ENCODE measurements at places on chromosomes 1 and 21.

GRCh38 chr1:94608142-94608851 lies 66.7 kb upstream of the F3 start:
- DNase-seq: no peak

- DNase-seq: no peak
These were observed 80.3 kb upstream of the ETS2 start for GRCh38 chr21:38725196-38726157.

- no peak for DNase-seq
These were observed 166.3 kb upstream of the NR5A2 start for GRCh38 chr1:199861020-199861795.

DNA sequence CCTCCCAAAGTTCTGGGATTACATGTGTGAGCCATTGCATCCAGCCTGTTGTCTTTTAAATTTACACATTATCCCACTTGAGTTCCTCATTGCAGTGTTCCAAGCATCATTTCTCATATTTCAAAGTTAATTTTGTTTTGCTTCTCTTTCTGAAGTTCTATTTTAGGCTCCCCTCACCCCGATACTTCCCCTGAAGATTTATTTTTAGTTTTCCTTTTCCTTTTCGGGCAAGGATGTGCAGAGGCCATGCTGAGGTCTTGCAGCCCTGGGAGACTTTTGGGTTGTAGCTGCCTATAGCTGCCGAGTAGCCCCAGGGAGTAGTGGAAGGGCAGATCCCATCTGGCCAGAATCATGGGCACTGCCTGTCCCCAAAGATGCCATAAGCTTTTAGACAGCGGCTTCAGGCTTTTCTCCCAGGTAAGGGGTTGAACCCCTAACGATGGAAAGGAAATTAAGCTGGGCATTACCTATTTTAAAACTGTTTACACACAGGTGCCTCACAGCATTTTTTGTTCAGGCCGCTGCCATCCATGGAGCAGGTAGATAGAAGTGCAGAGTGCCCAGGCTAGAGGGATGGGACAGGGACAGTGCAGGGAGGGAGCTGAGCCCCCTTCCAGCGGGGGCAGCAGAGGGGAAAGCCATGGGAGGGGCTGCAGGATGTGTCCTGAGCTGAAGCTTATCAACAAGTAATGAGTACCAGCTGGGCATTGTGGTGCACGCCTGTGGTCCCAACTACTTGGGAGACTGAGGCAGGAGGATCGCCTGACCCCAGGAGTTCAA lies 15.9 kb downstream of the PSEN2 start:
- DNase-seq: no peak

DNA sequence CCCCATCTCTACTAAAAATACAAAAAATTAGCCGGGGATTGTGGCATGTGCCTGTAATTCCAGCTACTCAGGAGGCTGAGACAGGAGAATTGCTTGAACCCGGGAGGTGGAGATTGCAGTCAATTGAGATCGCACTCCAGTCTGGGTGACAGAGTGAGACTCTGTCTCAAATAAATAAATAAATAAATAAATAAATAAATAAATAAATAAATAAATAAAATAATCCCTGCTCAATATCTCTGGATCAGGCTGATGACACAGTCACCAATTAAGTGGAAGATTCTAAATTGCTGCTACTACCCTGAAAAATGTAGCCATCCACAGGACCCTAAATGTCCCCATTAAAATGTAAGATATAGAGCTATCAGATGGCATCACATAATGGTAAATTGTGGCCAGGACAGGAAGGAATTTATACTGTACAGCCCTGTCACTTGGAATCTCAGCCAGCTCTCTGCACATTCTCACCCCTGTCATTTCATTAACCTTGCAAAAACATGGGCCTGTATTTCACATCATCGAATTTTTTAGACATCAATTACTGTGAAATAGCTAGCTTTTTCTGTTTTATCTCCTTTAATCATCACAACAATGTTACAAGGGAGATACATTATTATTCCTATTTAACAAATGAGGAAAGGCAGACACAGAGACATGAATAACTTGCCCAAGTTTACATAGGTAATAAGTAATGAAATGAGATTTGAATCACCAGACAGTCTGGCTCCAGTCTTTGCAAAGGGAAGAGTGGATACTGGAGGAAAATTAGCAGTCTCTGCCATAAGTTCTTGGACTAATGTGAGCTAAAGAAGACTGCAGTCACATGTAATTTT lies 56.7 kb upstream of the NTPCR start:
- no peak for DNase-seq

DNA sequence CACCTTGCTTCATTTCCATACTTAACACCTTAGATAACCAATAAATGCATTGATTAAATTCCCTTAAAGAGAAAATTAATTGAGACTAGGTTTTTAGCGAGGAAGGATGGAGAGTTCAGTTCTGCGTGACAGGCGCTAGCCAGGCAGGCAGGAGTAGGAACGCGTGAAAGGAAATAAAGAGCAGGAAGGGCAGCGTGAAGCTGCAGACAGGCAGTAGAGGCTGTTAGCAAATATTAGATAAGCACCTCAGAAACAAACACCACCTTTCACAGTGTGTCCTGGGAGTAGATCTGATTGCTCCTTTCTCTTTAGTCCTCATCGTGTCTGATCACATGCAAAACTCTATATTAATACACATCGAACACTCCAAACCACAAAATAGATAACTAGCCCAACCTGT lies 282.7 kb upstream of the ADGRL2 start:
- no peak for DNase-seq

GRCh38 chr1:38915352-38915948 lies 26.2 kb downstream of the RHBDL2 start:
- DNase-seq: no peak

GRCh38 chr1:2544875-2545640 lies 11.1 kb upstream of the TNFRSF14 start:
- no peak for DNase-seq

GRCh38 chr1:30472009-30472408 lies 251.4 kb downstream of the MATN1 start:
- DNase-seq: no peak

DNA sequence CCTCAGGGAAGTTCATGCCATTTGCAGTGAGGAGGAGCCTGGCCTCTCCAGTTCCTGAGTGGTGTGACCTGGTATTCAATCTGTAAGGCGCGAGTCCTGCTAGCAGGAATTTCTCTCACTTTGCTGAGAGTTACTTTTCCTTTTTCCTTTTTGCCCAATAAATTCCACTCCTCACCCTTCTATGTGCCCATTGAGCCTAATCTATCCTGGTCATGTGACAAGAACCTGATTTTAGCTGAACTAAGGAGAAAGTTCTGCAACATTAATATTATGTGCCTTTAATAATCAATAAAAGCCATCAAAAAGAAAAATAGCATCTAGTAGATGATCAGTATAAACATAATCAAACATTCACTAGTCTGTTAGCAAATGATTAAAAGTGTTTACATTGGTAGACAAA lies 136.1 kb upstream of the POGK start:
- no peak for DNase-seq

GRCh38 chr1:234288946-234289345 lies 84.3 kb upstream of the COA6 start:
- no peak for DNase-seq

DNA sequence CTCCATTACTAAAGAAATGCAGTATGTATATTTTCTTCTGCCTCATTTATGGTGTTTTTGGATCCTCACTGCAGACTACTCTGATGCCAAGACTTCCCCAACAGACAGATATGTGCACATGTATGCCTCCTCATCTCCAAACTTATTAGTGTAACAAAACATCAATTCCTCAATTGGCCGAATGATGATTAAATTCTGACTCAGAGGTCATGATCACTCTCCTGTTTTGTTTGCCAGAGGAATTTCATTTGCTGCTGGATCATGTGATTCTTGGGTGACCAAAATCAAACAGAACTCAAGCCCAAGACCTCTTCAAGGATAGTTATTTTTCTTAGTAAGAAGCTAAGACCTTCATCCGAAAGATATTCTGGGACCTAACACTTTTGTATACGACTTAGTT lies 227.6 kb downstream of the LMO4 start:
- DNase-seq: no peak

GRCh38 chr1:21508580-21509350 lies 458 bp upstream of the ALPL start:
- DNase-seq: no peak

- no peak for DNase-seq
These were observed 14.7 kb downstream of the OBSCN start for GRCh38 chr1:228222548-228222947.

DNA sequence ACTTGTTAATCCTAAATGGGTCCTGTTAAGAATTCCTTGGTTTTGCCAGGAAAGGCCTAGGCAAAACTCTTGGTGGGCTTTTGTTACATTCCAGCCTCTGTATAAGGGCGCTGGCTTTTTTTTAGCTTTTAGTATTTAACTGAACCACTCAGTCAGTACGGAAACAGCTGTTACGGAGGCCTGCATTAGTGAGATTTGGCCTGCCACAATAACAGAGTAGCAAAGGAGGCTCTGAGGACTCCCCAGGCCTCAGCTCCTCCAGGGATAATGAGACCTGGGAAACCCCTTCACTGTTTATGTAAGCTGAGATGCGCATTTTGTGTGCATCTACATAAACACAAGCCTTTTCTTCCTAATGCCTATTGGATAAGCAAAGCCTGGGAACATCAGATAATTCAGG lies 210.2 kb downstream of the APP start:
- no peak for DNase-seq

- DNase-seq: no peak
These were observed 11.0 kb upstream of the CDK18 start for GRCh38 chr1:205493241-205494085.

DNA sequence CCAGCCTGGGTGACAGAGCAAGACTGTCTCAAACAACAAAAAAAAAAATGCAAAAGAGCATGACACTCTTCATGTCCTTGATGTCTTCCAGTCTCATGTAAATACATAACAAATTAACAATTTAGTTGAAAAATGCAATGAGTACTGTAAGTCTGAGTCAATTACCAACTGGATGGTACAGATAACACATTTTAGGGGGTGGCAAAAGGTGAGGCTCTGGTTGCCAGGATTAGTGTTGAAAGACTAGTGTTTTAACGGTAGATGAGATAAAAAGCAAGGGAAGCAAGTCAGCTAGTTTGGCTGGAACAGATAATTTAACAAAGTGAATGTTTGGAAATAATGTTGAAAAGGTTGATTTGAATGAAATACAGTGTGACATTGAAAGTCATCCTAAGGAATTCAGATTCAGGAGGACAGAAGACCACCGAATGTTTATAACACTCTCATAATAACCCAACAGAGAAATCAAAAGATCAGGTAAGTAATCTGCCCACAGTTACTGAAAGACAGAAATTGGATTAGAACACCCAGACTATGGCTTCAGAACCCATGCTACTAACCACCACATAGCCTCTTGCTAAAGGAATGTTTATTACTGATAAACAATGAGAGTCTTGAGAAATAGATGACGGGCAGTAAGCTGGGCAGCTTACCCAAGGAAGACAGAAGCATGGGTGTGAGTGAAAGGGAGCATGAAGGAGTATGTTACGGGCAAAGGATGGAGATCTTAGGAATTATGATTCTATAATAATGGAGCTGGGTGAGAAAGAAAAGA lies 312.4 kb downstream of the HMCN1 start:
- DNase-seq: no peak

Measured in activated CD8-positive, alpha-beta memory T cell treated with anti-CD3 and anti-CD28 coated beads for 1 hour (primary cell).